Stimulated activated CD8-positive, alpha-beta memory T cell treated with anti-CD3 and anti-CD28 coated beads, Interleukin-7, amount 100 ng/mL, for 48 hours (primary cell): ENCODE measurements at places on chromosomes 6 and 20.
A peak's percentile ranks its signal among the peaks of the same experiment; 100 is the strongest.

DNA sequence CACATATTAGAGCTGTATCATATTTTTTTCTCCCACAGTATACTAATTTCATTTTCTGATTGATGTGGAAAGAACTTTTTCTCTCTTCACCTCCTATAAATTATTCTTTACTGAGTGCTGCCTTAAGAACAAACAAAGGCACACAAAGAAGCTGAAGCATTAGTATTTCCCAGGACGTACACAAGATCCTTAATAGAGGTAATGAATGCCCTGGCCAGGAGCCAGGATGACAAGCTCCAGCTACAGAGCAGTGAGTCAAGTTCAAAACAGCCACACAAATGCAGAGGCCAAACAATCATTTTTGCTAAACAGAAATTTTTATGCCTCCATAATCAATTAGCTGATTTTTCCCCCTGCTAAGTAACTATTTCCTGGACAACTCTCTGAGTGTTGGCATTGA, 639.6 kb downstream of the EPHA7 start:
- DNase-seq, result no peak

GRCh38 chr6:170293341-170294231, 2.7 kb upstream of the DLL1 start:
- no peak for DNase-seq

DNA sequence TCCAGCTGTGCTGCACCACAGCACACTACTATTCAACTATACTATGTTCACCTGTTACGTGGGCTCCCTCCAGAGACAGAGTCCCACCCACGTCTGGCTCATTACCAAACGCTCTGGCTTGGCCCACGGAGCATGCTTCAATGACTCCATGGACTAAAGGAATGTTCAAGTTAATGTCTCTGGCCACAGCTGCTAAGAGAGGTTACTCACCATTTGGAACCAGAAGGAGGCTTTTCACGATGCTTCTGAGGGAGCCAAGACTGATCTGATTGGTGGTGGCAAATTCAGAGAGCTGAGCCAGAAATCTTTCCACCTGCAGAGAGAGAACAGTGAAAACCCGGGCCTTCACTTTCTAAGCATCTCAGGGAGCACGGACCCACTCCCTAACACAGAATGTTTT, 15.6 kb downstream of the COMMD7 start:
- no peak for DNase-seq

DNA sequence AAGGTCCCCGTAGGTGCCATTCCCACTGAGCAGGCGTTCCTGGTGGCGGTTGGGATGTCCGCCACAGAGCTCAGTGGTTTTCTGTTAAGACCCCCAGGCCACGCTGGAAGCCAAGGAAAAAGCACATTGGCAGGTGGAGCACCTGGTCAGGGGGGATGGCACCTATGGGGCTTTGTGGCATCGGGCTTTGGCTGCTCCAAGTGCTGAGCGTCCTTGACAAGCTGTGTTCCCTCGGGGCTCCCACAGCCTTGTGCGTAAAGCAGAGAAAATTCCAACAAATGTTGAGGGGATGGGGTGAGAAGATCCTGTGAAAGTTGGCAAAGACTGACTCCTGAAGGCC, 135.4 kb downstream of the JPH2 start:
- no peak for DNase-seq

- DNase-seq, result no peak
These were observed 51.4 kb upstream of the IER3 start for GRCh38 chr6:30795549-30796293.

GRCh38 chr20:57682184-57683101, 27.4 kb downstream of the PMEPA1 start:
- no peak for DNase-seq

DNA sequence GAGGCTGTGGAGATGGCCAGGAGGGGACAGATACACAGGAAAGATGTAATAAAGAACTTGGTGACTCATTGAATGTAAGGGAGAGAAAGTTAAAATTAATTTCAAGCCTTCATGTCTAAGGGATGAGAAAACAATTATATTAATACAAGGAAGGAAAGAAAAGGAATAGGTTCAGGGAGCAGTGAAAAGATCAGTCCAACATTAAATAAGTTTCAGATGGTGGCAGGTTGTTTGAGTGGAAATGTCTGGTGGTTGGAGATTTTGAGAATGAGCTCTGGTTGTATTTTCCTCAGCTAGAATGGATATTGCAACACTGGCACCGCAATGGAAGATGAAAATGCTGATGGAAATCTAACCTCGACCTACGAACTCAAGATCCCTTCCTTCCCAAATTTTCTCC, 304.3 kb downstream of the COL12A1 start:
- no peak for DNase-seq

- no peak for DNase-seq
These were observed 74.6 kb upstream of the RNF24 start for GRCh38 chr20:4089756-4090487.

DNA sequence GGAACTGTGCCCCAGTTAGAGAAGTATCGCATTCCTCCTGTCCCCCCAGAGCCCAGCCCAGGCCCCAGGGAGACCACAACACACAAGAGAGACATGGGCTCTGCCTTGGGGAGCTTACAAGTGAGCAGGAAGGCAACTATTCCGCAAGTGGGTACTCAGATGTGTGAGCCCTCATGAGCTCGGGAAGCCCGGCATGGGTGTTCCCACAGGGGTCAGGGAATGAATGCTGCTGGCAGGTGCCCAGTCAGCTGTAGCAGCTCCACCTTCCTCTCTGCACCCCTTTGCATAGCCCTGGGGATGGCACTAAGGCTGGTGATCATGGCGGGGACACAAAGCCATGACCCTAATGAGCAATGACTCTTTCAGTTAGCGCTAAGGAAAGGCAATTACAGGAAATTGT, 194.1 kb downstream of the SYNDIG1 start:
- DNase-seq, result no peak

GRCh38 chr6:4134841-4135664, at the start of gene ECI2:
TSS of gene ECI2 (minus strand) at chr6:4135575. CDS start at chr6:4135560, 15 bp downstream.
- DNase-seq, result peak; percentile 21

DNA sequence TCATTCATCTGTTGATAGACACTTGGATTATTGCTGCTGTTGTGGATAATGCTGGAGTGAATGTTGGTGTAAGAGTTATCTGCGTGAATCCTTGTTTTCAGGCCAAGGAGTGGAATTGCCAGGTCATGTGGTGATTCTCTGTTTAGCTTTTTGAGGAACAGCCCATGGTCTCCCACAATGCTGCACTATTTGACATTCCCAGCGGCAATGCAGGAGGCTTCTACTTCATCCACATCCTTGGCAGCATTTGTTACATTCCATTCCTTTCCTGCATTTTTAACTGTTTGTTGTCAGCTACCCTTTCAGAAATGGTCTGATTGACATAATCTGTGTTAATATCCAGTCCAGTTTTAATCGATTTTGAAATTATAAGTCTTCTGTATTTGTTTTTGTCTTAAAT, 51.7 kb upstream of the CLDN20 start:
- no peak for DNase-seq

DNA sequence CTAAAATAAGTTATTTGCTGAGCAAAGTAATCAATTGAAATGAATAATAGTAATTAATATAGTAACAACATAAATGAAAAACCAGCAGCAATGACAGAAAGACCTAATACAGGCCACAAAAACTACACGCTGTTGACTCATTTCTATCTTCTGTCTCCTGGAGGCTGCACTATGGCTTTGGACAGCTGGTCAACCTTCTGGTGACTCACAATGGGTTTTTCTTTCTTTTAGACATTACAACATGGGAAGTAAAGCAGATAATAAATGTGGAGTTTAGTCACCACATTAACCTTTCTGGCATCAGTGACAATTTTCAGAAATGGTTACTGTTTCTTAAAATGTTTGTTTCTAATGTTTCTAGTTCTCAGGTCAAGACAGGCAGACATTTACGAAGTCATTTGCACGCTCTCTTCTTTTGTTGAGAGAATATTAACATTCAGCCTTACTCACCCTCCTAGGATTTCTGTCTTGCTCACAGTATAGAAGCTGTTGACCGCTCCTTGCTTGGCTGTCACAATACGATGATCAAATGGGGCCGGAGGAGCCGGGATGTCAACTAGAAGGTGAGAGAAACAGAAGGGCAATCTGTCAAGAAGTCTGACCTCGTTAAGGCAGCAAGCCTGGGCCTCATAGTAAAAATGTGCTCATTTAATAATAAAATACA, 62.2 kb downstream of the MYLK4 start:
- DNase-seq, result no peak

- no peak for DNase-seq
These were observed 74.5 kb downstream of the ALDH8A1 start for GRCh38 chr6:134875367-134875766.

DNA sequence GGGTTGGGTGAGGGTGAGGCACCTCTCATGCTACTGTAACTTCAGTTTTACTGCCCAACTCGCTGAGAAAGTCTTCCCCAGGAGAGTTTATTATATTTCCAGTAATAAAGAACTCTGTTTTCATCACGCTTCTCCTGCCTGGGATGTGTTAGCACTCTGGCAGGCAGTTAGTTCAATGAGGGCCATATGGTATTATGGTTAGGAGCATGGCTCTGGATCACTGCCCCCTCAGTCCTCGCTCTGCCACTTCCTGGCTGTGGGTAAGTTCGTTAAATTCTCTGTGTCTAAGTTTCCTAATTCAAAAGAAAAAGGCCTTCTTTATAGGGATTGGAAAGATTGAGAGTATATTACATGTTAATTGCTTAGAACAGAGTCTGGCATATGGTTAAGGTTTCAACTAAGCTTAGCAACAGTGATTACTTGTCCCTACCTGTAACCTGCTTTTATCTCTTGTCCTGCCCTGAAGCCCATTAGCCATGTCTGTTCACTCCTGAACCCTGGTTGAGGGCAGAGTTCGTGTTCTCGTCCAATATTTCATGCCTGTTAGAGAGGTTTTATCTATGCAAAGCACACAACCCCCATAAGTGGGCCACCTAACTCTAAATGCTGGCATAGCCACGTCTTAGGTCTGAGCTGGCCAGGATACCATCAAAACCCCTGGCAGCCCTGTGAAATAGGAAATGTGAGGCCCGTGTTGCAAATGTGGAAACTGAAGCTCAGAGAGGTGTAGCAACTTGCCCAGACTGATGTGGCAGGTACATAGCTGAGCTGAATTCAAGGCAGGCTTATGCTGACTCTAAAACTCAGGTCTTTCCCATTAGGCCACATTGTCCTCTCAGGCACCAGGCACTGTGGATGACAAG, 342.5 kb upstream of the JARID2 start:
- DNase-seq, result no peak

DNA sequence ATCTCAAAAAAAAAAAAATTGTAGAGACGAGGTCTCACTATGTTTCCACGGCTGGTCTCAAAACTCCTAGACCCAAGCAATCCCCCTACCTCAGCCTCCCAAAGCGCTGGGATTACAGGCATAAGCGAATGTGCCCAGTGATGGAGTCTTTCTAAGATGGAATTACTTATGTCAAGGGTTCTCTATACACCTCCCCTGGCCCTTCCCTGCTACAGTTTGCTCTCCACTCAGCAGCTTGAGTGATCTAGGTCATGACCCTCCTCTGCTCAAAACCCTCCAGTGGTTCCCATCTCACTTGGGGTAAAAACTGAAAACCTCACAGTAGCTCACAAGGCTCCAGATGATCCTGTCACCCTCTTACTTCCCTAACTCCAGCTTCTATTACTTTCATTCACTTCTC, 1.8 kb upstream of the DNPH1 start:
- no peak for DNase-seq

DNA sequence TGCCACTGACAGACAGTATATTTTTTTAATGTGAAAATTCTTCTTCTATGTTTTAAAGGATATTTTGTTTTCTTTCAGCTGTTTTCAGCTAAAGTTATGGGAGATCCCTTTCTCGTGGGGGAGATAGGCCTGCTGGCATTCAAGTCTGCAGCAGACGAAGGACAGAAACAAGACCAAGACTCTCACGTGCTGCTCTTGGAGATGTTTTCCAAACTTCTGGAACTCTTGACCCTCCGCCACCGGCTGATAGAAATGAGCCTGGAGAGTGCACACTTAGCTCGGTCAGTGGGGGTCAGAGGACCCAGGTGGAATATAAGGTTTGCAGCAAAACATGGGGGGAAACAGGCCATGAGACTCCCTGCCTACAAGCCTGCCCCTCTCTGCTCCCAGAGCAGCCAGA, 120.5 kb downstream of the CD164 start:
- no peak for DNase-seq

- no peak for DNase-seq
These were observed 6.6 kb downstream of the CITED2 start for GRCh38 chr6:139367810-139368351.

GRCh38 chr6:23016696-23017095, 447.3 kb downstream of the HDGFL1 start:
- no peak for DNase-seq

DNA sequence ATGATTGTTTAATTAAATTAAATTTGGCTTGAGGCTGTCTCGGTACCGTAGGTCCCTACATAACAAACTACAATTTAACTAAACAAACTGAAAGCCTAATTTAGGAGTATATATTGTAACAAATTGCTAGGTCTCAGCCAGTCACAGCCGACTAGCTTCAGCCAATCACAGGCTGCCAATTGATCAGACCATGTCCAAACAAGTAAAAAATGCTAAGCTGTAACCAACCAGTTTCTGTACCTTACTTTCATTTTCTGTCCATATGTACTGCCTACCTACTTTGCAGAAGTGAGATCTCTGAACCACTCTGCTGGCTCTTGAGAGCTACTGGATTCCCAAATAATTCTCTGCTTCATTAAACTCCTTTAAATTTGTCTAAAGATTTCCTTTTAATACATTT, 648.0 kb upstream of the GJE1 start:
- DNase-seq, result no peak

DNA sequence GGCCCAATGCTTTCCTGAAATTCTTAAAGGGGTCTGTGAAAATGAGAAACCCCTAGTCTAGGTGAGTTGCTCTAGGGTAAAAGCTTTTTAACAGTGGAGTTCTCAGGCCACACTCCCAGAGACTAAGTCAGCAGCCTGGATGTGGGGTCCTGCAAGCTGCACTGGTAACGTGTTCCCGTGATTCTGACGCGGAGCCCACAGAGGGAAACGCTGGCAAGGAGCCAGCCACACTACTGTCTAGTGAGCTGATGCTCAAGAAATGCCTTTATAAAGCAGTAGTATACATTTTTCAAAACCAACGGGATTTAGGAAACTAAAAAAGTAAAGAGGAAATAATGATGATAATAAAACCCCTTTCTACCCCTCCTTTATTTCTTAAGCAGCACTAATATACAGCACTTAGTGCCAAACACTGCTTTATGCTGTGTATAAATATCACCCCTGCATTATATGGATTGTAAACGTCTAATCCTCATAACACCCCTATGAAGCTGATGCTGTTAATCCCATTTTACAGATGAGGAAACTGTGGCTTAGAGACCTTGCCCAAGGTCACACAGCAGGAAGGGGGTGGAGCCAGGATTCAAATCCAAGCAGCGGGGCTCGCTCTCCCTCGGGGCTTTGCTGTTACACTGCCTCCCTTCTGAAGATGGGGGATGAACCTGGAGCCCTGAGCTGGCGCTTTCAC, 25.0 kb downstream of the KCNK15 start:
- no peak for DNase-seq

DNA sequence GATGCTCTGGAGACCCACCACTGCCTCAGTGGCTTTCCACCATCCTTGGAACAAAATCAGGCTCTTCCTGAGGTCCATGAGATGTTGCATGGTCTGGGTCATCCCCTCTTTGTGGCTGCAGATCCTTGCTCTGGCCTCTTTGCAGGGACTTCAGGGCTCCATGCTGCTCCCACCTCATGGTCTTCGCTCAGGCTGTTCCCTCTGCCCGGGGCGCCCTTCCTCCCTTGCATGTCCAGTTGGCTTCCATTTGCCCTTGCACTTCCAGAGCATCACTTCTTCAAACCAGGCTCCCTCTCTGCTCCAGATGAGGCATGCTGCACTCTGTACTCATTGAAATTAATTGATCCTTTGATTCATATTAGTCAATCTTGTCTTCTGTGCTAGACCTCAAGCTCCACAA, 4.4 kb upstream of the PHACTR3 start:
- DNase-seq, result no peak

- DNase-seq, result no peak
These were observed 31.0 kb downstream of the SIRPA start for GRCh38 chr20:1926237-1926636.
